PC-3 (cell line): ENCODE measurements at places on chromosomes 11 and 22. TPM values are rescaled to one million over a fixed set of nuclear protein-coding genes. Genes with fewer than 3 reads are reported as not detected.
A peak's percentile ranks its signal among the peaks of the same experiment; 100 is the strongest.

The DDIAS gene
- 24.9 and 25.4 TPM in 2 replicates for total RNA-seq

DNA sequence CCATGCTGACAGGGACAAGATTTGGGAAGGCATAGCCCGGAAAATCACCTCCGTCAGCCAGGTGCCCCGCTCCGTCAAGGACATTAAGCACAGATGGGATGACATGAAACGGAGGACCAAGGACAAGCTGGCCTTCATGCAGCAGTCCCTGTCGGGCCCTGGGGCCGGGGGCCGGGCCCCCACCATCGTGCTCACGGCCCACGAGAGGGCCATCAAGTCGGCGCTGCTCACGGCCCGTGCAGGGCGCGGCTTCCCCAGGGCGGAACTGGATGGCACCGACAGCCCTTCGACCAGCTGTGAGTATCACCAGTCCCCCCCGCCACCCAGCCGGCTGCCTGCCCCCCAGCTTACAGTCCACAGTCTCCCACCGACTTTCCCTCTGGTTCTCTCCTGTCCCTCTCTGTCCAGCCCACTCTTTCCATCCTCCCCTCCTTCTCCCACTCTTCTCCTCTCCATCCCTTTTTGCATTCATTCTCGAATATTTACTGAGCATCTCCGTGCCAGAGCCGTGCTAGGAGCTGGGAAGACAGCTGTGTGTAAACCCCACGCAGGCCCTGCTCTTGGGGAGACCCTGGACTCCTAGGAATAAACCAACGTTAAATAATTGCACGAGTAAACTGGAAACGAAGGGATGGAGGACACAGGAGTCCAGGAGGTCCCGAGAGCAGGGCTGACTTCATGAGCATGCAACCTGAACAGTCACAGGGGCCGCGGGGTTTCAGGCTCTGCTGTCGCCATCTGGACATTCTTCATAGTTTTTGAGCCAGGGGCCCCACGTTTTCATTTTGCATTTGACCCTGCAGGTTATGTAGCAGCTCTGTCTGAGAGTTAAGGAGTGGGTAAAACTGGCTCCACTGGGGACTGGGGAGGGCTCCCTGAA is 62.8 kb downstream of the PRDM11 start:
- no peak for DNase-seq

The APOA4 gene
- not detected in 2 replicates for total RNA-seq

- no peak for DNase-seq
Observed at GRCh38 chr22:48331266-48331665, 1496.4 kb downstream of the BRD1 start.

DNA sequence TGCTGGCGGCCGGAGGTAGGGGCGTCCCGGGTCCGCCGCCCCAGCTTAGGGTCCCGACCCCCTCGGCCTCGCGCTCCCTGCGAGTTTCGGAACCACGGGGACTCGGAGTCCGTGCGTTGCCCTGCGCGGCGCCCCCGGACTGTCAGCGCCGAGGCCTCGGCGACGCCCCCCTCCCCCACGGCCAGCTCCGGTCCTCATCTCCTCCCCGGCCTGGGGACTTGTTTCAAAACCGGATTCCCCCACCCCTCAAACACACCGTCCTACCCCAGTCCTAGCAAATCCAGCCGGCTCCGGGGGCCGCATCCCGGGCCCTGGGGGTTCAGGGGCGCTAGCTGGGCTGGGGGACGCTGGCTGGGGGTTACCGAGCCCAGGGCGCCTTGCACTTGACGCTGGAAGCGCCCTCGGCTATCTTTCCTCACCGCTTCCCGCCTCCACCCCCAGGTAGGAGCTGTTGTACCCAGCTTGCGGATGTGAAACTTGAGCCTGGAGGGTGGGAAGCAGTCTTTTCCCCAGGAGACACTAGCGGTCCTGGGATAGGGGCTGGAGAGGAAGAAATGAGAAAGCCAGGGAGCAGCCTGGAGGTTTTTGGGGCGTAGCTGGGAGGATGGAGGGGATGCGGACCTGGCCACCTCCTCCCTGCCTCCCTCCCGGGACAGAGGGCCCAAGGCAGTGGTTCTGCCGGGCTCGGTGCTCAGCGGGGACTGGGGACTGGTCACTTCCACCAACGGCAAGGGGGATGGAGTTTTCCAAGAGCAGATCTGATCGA is 550 bp downstream of the FBLN1 start:
- no peak for DNase-seq

The CNIH2 gene
- 2.2 and 5.2 TPM in 2 replicates for total RNA-seq

DNA sequence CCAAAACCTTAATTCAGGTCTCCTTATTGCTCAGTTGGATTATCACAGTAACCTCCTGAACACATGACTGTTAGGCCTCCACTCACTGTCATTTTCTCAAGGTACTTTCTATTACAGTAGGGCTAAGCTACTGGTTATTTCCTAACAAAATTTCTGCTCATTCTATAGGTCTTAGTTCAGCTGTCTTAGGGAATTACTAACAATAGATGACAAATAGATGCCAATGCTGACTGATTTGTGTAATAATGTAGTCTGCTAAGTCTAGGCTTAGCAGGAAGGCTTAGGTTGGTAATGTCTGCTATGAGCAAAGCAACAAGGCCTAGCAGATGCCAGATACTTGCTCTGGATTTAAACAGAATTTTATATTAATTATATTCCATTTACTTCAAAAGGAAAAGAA is 58.1 kb downstream of the RSF1 start:
- DNase-seq = no peak

GRCh38 chr22:30457981-30458380 is 13.8 kb downstream of the SEC14L3 start:
- DNase-seq = peak; percentile 8

DNA sequence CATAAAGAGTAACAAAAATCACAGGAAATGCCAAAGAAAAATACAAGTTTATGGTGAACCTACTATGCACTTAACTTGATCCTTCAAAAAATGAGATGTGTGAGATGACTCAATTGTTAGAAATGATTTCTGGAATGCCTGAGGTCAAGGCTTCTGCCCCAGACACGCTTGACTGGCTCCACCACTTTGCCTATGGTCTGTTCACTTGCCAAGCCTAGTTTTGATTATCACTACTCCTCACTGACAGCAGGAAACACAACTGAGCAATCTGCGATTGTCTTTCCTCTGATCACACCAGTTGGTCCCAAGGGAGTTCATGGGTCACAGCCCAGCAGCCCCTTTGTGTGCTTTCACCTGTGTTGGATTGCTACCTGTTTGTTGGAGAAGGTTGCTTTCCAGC is 20.6 kb upstream of the PRDM10 start:
- peak; percentile 95 for DNase-seq
